ENCODE measurements at places on chromosomes 2 and 18.

- DNase-seq = no peak
Measured at GRCh38 chr2:150710041-150710440, 222.6 kb upstream of the RND3 start.

GRCh38 chr2:30963184-30963583, 155.9 kb upstream of the CAPN13 start:
- no peak for DNase-seq

GRCh38 chr2:47034973-47035609, 119.5 kb upstream of the MCFD2 start:
- no peak for DNase-seq

DNA sequence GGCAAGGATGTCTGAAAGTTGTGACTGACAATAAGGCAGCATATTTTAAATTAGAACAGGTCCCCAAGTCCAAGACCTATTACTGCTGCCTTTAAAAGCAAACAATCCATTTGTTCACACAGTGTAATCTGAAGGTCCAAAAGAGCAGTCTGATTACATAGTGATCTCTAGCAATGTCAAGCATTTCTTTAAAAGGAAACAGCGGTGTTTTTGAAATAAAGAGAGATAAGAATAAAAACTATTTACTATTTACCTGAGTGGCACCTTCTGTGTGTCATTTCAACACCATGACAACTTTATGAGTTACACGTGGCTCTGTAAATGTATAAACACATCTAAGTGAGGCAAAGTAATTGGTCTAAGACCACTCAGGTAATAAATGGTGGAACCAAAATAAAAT, 1009.9 kb upstream of the CNTNAP5 start:
- no peak for DNase-seq

DNA sequence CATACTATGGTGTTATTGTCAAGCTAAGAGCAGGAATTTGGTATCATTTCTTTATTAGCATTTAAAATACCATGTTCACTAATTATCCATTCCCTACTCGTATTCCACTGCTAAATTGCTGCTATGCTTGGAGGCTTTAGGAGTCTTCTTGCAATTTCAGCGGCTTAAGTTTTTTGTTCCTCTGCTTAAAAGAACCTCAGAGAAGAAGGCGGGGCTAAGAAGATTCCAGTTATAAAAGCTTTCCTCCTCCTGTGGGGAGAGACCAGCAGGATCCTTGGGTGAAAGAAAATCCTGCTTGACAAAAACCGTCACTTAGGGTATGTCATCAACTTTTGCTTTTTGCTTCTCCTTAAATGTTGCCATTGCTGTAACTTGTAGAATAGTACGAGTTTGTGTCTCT, at the start of gene TRPM8:
TRPM8 (plus strand) TSS at position 258 of the 400 bp plus-strand sequence. CDS start 9,165 bp downstream, outside the sequence.
- no peak for DNase-seq

- DNase-seq = no peak
Measured at GRCh38 chr18:35949090-35949489, 23.4 kb upstream of the RMP24 start.

- DNase-seq = peak; percentile 26
Measured at GRCh38 chr2:173462892-173463840, 108.5 kb downstream of the CDCA7 start.

DNA sequence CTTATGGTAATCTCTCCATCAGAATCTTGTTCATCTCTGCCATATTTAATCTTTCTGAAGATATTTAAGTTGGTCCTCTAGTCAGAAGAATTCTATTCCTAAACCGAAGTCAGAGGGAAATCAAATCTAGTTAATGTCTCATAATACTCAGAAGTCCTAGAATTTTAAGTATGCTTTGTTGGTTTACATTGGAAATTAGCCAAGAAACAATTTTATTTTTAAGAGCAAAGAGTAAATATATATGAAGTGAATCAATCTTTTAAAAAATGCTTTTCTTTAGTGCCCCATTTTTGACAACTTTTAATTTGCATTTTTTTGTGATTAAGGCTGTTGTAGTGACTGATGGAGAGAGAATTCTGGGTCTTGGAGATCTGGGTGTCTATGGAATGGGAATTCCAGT, 38.1 kb downstream of the ME2 start:
- no peak for DNase-seq

DNA sequence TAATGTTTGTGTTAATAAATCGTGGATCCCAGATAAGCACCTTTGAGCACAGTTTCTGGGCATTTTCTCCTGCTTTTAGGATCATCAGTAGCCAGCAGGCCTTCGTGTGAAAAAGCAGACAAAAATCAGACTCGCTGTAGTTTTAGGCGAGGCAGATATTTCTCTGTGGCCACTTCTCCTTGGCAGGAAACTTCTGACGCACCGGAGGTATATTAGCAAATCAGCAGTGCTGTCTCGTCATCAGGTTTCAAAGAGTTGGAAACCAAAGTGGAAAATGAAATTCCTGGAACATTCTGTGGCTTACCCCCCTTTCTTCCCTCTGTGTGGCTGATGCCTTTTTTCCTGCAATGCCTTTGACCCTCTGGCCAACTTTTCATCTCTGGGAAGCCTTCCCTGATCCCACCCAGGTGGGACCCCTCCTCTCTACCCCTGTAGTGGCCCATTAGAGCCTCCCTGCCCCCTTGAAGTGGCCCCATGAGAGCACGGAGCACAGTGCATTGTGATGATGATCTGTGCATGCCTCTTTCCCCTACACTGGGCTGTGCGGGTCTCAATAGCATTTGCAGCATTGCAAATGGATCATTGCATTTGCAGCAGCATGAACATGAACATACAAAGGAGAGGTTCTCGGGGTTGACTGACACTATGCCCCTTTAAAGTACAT, 93.3 kb downstream of the RNF144A start:
- no peak for DNase-seq

DNA sequence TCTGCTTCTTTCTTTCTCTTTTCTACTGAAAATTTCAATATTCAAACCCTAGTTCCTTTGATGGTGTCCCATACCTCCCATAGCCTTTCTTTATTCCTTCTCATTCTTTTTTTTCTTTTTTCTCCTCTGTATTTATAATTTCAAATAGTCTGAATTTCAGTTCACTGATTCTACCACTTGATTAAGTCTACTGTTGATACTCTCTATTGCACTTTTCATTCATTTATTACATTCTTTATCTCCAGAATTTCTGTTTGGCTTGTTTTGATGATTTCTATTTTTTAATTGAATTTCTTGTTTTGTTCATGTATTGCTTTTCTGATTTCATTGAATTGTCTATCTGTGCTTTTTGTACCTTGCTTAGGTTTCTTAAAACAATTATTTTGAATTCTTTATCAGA, 111.9 kb upstream of the VRK2 start:
- no peak for DNase-seq

GRCh38 chr2:217913436-217913835, 89.4 kb downstream of the TNS1 start:
- DNase-seq = no peak

GRCh38 chr18:54396760-54397159, 39.1 kb downstream of the C18orf54 start:
- DNase-seq = no peak

DNA sequence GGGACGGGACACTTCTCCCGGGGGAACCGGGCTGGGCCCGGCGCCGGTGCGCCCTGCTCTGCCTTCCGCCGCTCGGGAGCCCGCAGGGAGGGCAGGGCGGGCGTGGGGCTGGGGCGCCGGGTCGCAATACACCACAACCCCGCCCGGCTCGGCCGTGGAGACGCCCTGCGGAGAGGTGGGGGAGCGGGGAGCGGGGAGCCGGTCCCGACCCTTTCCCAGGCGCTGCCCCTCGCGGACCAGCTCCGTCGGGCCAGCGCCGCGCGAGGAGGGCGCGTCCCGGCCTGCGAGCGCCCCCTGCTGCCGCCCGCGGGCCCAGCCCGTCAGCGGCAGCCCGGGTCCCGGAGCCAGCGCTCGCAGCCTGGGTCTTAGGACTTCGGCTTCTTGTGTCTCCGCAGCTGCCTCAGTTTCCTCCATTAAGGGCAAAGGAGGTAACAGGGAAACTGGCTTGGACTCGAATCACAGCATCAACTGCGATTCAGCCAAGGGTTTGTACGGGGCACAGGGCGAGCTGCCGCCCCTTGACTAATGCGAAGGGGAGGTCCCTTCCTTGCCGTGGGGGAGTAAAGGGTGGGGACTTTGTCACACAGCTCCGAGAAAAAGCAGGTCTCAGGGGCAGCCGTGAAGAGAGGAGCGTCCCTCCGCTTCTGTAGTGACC, 635 bp upstream of the ADRA2B start:
- peak; percentile 94 for DNase-seq

GRCh38 chr18:10441472-10441871, 13.0 kb upstream of the APCDD1 start:
- DNase-seq = no peak

Measured in HuH-7.5 (cell line).